ENCODE measurements at places on chromosomes 4 and X.

- DNase-seq, result no peak
These were observed 720 bp upstream of the STK26 start for GRCh38 chrX:132022198-132022966.

GRCh38 chrX:107683124-107683895 lies 55.0 kb downstream of the PRPS1 start:
- no peak for DNase-seq

DNA sequence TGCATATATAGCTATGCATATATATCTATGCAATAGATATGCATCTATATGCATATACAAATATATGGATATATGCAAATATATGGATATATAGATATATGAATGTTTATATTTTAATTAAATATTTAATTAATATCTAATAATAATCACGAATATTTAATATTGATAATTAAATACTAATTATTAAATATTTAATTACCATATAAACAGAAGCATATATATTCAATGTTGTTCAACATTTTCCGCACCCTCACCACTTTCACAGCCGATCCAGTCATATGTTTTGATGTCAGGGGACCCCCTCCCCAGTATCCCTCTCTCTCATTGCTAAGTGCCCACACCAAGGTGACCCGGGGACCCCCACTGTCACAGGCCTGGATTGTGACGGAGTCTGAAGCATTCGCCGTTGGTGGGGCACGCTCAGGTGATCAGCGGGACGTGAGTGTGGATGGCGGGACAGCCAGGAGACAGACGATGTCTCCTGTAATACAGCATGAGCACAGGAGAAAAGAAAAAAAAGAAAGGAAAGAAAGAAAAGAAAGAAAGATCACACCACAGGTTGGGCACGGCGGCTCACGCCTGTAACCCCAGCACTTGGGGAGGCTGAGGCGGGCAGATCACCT lies 199.7 kb downstream of the CRLF2 start:
- DNase-seq, result no peak

DNA sequence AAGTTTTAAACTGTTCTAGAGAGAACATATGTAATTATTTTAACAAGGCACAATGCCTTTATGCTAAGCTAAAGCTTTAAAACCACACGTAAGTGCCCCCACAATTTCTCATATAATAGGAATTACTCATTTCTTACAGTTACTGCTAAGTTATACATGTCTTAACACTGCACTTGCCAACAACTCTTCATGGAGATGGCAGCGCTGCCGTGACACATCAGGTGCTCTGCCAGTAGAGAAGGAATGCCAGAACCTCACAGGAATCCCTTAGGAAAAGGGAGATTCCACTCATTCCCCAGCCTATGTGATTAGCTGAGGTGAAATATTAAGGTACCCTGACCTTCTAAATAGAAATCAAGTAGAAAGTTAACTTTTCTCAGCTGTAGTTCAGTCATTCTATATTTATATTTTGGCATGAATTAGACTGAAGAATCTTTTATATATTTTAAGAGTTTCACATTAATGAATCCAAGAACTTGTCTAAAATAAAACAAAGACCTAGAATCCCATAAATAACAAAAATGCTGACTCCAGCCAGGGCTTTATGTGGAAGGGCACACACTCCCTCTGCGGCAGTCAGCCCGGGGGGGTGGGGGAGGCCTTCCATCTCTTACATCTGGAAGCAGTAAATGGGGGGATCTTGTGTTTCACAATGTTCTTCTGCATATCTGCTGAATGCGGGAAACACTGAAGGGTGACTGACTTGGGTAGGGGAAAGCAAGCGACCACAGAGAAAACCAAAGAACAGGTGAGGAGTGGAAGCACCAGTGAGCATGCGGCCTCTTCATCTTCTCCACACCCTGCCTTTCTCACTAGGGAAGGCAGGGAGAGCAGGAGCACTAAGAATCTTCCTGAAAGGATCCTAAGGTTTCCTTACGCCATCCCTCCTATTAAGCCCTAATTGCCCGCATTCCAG lies 23.7 kb downstream of the ACSL1 start:
- no peak for DNase-seq

DNA sequence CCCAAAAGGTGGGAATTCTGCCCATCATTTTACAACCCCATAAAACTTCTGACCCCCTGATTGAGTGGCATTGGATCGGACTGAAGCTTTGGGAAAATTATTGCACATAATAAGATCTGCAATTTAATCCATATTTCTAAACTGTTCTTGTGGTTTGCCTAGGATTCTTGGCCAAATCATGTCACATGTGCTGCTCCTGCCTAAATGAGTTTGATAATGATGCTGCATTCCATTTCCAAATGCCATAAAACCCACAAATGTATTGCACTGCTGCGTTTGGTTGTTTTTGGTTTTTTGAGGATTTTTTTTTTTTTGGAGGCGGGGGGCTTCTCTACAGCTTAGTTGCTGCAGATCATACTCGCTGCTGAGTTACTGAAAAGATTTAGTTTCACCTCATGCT lies 153.6 kb downstream of the QDPR start:
- no peak for DNase-seq

Measured in NCI-H2081 (cell line).